ENCODE measurements at places on chromosomes 3 and 15.
A peak's percentile ranks its signal among the peaks of the same experiment; 100 is the strongest.

- no peak for DNase-seq
Observed at GRCh38 chr3:159795681-159796175, 192.9 kb upstream of the IL12A start.

DNA sequence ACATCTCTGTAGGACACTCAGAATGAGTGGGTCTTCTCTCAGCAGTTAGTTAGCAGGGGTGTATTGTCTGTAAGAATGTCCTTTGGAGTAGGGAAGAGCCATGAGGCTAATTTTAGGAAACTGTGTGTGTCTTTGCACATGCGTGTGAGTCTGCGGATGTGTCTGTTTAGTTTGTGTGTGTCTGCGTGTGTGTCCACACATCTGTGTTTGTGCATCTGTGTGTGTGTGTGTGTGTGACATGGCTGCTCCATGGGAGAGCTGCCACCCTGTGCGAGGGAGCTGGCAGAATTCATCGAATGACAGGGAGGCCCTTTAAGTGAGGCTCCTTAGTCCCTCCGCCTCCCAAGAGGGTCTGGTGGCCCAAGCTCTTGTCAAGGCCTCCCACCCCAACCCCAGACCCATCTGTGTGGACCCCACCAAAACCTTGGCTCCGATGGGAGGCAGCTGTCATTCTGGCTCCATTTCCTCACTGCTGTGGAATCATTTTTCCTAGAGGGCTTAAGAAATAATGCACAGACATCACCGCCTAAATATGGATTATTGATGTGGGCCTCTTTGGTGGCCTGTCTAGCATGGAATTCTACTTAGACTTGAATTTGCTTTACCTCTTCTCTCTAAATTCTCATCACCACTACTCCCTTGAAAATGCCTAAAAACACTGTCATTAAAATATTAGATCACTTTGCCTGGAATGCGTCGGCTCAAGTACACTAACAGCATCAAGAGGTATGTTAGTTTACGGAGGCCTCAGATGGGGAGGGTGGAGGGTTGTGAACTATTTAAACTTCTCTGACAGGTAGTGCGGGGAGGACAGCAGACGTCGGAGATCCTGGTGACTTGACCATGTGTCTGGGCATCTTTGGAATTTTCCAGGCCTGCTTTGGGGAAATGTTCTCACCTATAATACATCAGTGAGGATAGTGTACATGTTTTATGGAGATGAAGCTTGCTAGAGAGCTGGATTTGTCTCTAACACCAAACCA lies 9.4 kb downstream of the ESYT3 start:
- DNase-seq: no peak

GRCh38 chr3:180694321-180694720 lies 15.0 kb upstream of the CCDC39 start:
- DNase-seq: no peak

DNA sequence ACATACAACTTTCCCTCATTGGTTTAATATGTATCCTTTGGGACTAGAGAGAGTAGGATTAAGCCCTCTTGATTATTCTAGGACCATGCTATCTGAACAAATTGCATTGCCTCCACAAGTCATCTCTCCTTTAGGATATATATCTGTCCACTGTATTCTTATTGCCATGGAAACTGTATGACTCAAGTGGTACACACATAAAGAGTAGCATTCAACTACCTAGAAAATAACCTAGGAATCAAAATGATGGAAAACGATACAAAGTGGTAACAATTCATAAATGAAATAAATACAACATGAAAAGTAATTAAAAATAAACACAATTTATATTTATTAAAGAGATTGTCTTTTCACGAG lies 212.1 kb upstream of the P2RY1 start:
- DNase-seq: no peak

DNA sequence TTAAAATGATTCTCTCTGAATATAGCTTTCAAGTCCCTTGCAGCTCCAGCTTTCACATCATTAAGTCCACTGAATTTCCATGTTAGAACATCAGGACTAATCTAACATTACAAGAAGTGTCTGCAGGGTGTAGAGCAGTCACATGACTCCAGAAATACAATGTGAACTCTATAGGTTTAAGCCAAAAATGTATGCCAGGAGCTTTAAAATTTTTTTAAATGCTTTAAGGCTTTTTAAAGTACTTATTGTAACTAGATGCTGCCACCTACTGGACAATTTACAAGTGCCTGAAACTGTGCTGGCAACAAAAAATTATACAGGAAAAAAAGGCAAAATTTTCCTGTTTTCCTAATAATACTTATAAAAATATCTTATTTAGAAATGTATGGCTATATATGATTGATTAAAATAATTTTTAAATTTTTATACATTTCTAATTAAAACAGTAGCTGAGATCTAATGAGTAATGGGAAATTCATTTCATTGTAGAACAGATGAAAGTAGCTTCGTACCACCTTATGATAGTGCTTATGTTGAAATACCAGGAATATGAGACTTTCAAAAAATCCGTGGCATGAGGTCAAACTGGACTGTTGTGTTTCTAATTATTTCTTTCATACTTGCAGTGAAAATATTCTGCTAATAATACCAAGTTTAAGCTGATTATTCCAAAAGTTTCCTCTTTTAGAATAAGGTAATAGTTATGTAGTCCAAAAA lies 25.7 kb downstream of the FSIP1 start:
- no peak for DNase-seq

DNA sequence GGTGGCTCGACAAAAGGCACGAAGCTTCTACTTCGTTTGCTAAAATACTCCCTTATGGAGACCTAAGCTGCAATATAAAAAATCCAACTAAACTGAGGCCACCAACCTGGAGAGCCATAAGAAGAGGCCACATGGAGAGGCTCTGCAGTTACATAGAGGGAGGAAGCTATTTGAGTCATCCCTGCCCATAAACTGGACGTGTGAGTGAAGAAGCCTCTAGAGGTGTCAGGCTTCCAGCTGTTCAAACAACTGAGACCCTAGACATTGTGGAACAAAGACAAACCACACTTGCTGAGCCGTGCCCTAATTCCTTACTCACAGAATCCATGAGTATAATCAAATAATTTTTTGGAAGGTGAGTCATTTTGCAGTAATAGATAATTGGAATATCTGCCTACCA lies 50.2 kb upstream of the GMNC start:
- DNase-seq: no peak

DNA sequence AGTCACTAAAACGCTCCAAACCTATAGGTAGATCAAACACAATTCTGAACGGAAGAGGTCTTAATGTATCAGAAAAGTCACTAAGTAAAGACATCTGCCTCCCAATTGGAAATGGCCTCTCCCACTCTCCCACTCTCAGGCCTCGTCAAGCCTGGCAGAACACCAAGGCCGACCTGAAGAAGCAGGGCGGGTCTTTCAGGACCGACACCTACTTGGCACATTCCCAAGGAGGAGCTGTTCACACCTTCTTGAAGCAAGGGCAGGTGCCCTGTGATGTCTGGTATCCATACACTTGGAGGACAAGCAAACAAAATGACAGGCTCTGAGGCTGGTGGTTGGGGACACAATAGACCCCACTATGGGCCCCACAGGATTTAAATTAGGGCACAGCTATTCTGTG lies 30.0 kb downstream of the XXYLT1 start:
- peak; percentile 2 for DNase-seq

DNA sequence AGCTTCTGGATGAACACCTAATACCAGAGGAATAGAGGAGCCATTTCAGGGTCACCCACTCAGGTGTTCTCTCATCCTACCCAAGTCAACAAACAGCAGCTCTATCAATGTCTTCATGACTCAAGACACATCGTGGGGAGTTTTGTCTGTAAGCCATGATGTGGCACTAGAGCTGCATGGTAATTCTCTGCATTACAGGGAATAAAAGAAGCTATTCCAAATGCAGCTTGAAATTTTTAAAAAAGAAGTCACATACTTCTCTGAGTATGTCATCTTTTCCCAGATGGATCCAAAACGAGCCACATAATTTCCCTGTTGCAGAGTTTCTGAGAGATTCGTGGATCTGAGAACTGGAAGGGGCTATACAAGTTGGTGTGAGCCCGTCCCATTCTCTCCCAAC lies 6.1 kb upstream of the THSD4 start:
- DNase-seq: no peak

- no peak for DNase-seq
Observed at GRCh38 chr3:155664925-155665695, 79.8 kb downstream of the PLCH1 start.

GRCh38 chr3:170636400-170636973 lies 50.6 kb upstream of the SLC7A14 start:
- no peak for DNase-seq

- DNase-seq: no peak
Observed at GRCh38 chr3:37346227-37347005, 172.0 kb upstream of the LRRFIP2 start.

DNA sequence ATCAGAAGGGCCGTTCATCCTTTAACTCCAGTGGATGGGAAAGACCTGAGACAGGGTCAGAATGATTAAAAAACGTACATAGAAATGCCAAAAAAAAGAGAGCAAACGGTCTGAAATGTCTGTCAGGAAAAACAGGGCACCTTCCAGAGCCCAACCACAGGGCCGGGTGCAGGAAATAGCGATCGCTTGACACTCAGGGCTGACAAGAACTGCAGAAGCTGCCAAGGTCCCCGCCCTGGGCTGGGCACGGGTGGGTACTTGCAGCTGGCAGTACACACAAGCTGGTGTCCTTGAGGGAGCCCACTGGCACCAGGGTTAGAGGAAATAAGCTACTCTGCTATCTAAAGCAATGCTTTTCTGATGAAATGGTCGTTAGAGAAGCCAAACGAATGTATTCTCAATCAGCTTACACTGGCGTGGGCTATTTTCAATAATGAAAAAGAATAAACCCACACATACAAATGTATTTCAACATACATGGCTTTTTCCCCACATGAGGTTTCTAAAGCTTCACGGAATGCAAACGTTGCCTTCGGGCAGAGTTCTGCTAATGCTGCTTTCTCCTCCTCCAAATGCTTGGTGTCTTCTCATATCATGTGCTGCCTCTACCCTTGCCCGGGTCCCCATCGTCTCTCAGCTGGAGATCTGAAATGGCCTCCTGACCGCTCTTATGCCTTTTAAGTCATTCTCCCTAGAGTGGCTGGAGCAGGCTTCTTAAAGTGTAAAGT lies 15.6 kb downstream of the FRMD4B start:
- DNase-seq: peak; percentile 46

Data from thoracic aorta (tissue), 2 donors.